ENCODE measurements at places on chromosomes 7 and 10.

DNA sequence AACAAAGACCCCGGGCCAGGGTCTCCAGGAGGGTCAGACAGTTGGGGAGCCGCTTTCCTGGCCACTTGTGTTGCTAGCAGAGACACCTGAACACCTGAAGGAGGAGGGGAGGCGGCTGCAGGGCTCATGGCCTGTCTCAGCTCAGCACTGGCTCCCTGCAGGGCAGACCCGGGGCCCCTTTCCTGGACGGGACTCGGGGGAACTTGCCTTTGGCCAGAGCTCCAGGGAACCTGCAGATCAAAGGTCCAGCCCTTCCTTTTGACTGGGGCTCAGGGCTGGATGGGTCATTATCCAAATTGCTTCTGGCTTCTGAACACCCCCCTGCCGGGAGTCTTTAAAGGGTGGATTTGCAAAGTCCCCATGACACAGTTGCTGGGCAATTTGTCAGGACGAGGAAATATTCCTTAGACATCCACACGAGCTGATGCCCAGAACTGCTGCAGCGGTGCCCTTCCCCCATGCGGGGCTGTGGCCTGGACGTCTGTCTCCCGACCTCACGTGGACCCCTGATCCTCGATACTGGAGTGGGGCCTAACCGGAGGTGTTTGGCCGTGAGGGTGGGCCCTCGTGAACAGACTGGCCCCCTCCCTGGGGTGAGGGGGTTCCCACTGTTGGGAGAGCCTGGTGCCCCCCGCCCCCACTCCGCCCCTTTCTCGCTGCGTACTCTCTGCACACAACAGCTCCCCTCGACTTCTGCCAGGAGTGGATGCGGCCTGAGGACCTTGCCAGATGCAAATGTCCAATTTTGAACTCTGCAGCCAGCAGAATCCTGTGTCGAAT lies 194.3 kb downstream of the ELFN1 start:
- DNase-seq: no peak

- DNase-seq: peak; percentile 85
Observed at GRCh38 chr10:17029581-17030271, 99.9 kb downstream of the CUBN start.

DNA sequence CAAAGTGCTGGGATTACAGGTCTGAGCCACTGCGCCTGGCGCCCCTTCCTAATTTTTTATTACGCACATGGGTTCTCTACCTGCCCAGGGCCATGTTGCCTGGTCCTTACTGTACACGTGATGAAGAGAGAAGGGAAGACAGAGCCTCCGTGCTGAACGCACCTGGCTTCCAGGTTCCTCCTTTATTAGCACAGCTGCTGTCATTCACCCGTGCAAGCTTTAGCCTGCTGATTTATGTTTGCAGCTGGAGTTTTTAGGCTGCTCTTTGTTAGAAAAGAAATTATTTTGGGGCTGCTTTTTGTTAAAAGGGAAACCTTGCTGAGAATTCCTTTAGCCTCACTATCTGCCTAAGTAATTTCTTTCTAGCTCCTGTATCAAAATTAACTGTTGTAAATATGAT lies 417.0 kb downstream of the CALN1 start:
- DNase-seq: no peak

GRCh38 chr10:89552213-89552612 lies 16.8 kb upstream of the SLC16A12 start:
- no peak for DNase-seq
